ENCODE measurements at places on chromosomes 1 and 21.

GRCh38 chr1:33168556-33169289, 13.1 kb downstream of the TRIM62 start:
- DNase-seq: no peak

DNA sequence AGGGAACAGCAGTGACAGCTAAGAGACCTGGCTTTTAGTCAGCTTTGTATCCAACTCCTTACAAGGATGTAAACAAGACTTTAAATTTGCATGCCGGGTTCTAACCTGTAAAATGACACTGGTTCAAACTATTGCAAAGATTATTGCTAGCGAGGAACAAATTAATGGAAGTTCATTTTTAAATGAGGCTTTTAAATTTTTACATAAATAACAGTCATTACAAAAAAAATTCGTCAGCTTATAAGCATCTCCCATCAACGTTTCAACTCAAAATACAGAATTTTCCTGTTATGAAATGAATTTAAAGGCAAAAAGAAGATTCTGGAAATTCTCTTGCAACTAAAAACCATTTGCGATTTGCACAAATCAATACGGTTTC, 668 bp downstream of the KIF14 start:
- DNase-seq: no peak

DNA sequence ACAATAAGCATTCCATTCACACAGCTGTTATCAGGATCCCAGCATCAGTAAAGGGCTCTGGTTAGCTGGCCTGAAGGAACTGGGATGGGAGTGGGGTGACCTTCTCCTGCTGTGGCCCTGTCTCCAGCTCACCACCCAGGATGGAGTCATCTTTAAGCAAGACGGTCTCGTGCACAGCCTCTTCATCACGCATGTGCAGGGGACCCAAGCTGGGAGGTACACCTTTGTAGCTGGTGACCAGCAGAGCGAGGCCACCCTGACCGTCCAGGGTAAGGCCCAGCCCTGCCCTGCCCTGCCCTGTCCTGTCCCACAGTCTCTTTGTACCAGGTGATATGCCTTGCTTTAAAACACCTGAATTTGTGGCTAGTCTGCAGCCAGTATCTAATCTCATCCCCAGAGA, 24.3 kb downstream of the IGFN1 start:
- no peak for DNase-seq

DNA sequence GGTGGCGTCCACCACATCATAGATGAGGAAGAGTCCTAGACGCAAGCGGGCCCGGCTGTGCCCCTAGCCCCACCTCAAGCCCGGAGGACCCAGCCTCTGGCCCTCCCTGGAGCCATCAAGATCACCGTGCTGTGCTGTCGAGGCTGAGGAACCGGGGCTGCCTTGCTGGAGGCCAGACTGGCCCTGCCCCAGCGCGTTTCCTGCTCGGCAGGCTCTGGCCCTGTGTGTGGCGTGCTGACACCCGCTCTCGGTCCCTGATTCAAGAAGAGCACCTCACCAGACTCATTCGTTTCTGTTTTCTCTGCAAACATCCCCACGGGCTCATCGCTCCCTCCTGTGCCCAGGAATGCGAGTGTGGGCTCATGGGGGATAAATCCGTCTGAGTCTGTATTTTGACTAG, 51.1 kb downstream of the GLIS1 start:
- DNase-seq: no peak

DNA sequence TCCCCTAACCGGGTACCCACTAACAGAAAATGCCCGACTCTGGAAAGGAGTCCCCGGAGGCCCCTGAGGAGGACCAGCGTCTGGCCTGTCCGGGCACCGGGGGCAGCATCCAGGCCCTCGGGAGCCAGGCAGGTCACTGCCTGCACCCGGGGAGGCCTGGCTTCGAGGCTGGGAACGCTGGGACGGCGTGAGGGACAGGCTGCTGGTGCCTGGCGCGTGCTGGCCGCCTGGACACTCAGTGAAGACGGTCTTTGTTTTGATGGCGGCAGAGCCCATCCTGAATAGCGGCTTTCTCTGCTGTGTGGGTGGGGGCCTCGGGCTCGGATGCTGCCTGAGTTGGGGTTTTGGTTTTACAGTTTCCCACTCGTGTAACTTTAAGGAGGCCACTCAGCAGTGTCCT, 37.6 kb downstream of the PRKCZ start:
- no peak for DNase-seq
